ENCODE measurements at places on chromosomes 7 and 10. TPM values are rescaled to one million over a fixed set of nuclear protein-coding genes. Genes with fewer than 3 reads are reported as not detected.
A peak's percentile ranks its signal among the peaks of the same experiment; 100 is the strongest.

The HOXA1 gene
- total RNA-seq = 0.25 TPM

The NIPSNAP2 gene
- 56.7 TPM for total RNA-seq

The TBX20 gene
- not detected for total RNA-seq

The UNC5B gene
- 0.07 TPM for total RNA-seq

- no peaks in the 10 kb centered on the region for H3K4me1 ChIP-seq
- peaks cover 4% of the 10 kb centered on the region for H3K36me3 ChIP-seq
- H3K27me3 ChIP-seq = no peaks in the 10 kb centered on the region
- H3K27ac ChIP-seq = no peak overlapping the region
These were observed 119.6 kb downstream of the RGS10 start for GRCh38 chr10:119422682-119423509.

GRCh38 chr7:40701836-40702551, 567.2 kb downstream of the SUGCT start:
- H3K27me3 ChIP-seq = peaks cover 1% of the 10 kb centered on the region
- peaks cover 30% of the 10 kb centered on the region for H3K4me1 ChIP-seq
- H3K4me3 ChIP-seq = no peak overlapping the region
- no peak overlapping the region for H3K27ac ChIP-seq
- DNase-seq = peak; percentile 25
- no peaks in the 10 kb centered on the region for H3K36me3 ChIP-seq

DNA sequence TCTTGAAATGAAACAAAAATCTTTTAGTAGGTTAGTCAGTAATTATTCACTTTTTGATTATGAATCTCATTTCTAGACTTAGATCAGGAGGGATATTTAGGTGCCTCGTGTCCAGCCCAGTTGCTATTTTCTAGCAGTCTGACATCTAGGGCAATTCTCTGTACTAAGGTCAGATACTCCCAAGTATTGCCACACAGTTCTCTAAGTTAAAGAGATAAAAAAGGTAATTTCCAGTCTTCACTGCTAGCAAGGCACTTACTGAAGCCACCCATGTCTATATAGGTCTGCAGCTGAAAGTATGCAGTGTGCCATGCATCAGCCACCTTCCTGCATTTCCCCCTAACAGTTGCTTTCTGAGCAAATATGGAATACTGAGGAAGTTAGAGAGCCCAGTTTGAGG, 83.4 kb downstream of the PON1 start:
- DNase-seq = no peak
- no peak overlapping the region for H3K27ac ChIP-seq
- no peaks in the 10 kb centered on the region for H3K36me3 ChIP-seq
- H3K27me3 ChIP-seq = no peaks in the 10 kb centered on the region

DNA sequence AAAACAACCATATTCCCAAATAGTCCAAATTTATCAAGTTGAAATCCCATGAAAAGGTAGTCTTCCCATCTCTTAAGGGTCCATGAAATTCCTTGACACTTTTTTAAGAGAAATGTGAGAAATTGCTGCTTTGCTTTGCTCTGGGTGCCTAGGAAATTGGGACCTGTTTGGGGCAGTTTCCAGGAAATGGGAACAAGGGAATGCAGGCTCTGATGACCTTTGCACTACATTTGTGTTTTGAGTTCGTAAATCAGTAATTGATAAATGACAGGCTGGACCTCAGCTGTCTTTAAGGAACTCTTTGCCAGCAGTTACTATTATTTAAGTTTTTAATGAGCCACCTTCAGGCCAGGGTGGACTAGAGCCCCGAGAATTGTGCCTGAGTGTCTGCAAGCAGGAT, 203.5 kb downstream of the LRMDA start:
- H3K36me3 ChIP-seq = no peaks in the 10 kb centered on the region
- no peak overlapping the region for H3K4me3 ChIP-seq
- DNase-seq = no peak
- no peak overlapping the region for H3K27ac ChIP-seq
- H3K27me3 ChIP-seq = peaks cover 3% of the 10 kb centered on the region

- H3K4me3 ChIP-seq = peak overlapping the region; percentile 46
- no peaks in the 10 kb centered on the region for H3K36me3 ChIP-seq
- peaks cover 16% of the 10 kb centered on the region for H3K27me3 ChIP-seq
- H3K4me1 ChIP-seq = peaks cover 38% of the 10 kb centered on the region
- DNase-seq = peak; percentile 86
These were observed 4.4 kb upstream of the CCL26 start for GRCh38 chr7:75776295-75776971.

- no peak overlapping the region for H3K4me3 ChIP-seq
- DNase-seq = no peak
- no peaks in the 10 kb centered on the region for H3K27me3 ChIP-seq
- peaks cover 35% of the 10 kb centered on the region for H3K4me1 ChIP-seq
- H3K27ac ChIP-seq = no peak overlapping the region
These were observed 5.7 kb downstream of the DEPP1 start for GRCh38 chr10:44972874-44973306.

DNA sequence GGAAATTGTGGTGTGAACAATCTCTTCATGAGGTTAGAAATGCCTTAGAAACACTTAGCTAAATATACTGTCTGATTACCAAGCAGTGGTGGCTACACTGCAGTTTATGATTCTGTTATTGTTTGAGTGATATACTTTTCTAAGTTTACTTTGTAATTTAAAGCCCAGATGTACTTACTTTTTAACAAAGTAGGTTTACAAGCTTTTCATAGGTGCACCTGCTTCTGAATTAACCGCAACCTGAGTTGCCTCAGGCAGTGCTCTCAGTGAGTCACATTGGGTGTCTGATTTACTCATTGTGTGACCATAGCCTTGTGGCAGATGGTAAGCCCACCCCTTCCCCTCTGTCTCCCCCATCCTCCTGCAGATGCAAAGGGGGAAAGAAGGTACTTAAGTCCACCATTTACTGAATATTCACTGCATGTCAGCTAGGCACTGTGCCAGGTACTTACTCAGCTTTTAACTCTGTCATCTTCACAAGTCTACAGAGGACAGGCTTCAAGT, 9.0 kb downstream of the MTURN start:
- peaks cover 12% of the 10 kb centered on the region for H3K4me1 ChIP-seq
- DNase-seq = peak; percentile 46
- no peak overlapping the region for H3K4me3 ChIP-seq
- H3K27ac ChIP-seq = peak overlapping the region; percentile 35
- H3K36me3 ChIP-seq = no peaks in the 10 kb centered on the region

DNA sequence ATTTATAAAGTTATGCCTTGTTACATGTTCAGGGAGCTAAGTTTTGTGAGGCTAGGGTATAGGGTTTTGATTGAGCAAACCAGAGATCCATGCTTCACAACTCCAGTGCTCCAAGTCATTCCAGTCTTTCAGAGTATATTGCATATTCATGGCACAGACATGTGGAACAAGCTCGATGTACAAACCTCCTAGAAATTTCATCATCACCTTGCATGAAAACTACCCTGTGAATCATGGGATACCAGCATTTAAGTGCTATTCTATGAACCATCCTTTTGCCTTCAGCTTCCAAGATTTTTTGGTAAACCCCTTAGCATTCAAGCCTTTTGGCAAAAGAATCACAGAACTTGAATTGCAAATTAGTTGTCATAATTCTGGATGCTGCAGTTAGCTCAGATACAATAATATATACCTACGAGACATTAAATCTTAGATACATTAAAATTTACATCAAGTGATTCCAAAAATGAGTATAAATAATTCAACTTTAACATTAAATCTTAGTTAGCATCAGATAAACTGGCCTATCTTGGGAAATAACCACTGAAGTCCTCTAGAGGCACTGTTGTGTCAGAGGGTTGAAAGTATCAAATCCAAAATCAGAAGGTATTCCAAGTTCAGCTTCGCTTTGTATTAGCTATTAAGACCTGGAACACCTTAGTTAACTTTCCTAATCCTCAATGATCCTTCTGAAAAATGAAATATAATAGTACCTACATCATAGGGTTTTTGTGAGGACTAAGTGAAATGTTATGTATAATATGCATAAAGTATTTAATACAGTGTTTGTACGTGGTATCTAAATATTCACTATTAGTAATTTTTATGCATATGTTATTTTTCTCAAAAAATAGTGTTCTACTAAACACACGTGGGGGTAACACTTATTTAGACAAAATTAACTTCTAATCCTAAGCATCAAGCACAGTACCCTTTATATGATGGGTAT, 55.5 kb upstream of the CABCOCO1 start:
- no peak overlapping the region for H3K27ac ChIP-seq
- H3K4me1 ChIP-seq = no peaks in the 10 kb centered on the region
- no peak for DNase-seq
- H3K27me3 ChIP-seq = peaks cover 5% of the 10 kb centered on the region
